ENCODE measurements at places on chromosomes 5 and 9.

DNA sequence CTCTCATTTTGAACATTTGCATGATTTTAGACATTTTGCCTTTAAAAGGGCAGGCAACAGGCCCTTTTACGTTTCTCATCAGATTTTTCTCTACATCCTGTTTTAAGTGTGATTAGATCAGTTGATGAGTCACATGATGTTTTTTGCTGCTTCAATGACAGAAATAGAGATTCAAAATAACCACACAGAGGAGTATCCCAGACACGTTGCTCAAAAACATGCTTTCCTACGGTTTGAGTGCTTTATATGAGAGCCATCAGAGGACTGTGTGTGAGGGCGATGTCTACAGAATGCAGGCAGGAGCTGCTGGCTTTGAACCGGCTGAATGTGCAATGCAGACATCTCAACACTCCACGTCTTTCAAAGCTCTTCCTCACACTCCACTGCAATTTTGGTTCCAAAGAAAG is 42.1 kb downstream of the OTULIN start:
- DNase-seq = peak; percentile 38

DNA sequence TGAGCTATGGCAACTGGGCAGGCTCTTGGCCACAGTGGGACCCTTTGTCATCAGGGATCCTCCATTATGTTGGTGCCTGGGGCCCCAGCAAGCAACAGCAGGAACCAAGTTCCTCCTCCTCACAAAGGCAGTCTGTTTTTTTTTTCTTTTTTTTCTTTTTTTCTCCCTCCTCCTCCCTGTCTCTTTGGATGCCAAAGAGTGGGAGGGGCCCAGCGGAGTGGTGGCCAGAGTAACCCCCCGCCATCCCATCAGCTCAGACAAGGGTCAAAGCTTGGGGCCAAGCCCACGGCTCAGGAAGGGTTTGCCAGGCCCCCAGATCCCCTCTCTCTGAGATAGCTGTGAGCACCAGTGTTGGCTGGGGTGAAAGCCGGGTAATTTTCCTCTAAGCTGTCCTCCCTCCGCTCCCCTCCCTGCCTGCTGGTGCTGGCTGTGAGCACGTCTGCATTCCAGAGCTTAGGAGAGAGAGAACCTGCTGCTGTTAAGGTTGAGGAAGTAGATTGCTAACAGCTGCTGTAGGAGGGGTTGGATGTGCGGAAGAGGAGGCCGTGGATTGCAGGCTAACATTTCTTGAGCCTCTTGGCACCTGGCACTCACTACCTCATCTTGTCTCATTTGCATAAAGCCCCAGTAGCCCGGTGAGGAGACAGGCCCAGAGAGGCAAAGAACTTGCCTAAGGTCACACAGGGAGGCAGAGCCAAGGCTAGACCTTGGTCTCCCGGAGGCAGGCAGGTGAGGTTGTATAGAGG is 21.2 kb downstream of the GSN start:
- no peak for DNase-seq

- no peak for DNase-seq
Measured at GRCh38 chr5:79136618-79137017, 25.0 kb downstream of the BHMT start.

DNA sequence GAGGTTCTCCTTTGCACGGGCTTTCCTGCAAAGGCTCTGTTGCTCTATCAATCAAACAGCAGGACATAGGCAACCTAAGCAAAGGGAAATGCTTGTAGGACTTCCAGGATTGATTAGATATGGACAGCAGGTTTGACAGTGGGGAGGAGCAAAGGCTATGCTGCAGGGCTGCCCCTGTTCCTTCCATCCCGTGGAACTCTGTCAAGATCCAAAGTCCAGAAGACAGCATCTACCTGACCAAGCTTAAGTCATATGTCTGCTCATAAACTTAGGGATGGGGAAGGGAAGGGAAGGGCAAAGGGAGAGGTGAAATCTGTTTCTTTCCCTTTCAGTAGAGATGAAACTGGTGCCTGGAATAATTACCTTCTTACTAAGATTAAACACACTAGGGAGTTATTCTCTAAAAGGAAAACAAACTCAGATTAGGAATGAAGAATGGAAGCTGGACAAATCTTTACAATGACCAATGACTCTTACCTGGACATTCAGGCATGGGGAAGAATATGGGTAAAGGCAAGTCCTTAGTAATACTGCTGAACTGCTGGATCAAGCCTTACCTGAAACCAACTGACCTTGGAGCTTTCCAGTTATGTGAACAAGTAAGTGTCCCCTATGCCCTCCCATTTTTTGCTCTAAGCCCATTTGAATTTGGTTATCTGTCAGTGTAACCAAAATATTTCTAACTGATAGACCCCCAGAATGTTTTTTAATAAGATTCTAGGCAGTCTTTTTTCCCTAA is 8.4 kb upstream of the ACOT12 start:
- no peak for DNase-seq

GRCh38 chr9:132622159-132622558 is 39.8 kb downstream of the BARHL1 start:
- DNase-seq = no peak

GRCh38 chr5:107699425-107699824 is 28.7 kb upstream of the EFNA5 start:
- DNase-seq = no peak

GRCh38 chr5:10393491-10393890 is 40.0 kb downstream of the MARCHF6 start:
- no peak for DNase-seq

DNA sequence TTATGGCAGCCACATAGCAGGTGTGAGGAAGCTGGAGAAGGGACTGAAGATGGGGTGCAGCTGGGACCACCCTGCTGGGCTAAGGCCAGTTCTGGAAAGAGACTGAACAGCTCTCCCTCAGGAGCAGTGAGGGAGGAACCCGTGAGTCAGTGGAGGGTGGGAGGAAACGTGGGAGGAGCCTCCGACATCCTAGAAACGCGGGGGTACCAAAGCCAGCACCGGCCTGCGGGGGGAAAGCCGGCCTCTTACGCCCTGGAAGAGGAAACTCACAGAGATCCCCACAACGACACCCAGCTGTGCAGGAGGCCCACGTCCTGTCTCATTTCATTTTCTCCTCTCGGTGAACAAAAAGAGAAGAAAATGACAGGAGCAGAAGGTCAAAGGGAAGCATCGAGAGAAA is 185.8 kb upstream of the IRX4 start:
- DNase-seq = no peak

DNA sequence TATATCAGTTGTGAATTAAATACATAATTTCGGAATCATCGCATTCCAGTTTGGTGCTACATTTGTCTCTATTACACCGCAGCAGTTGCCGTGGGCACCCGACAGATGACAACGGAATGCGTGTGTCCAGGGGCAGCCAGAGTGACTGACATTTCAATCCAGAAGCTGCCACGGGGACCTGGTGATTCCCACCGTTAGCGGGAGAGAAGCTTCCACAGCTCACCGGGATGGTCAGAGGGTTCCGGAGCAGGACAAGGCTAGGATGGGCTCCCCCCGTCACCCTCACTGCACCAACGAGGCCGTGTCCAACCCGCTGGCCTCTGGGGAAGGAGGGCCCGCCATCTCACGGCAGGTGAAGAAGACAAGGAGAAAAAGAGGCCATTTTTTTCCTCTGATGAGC is 86.8 kb downstream of the GTF3C4 start:
- no peak for DNase-seq

DNA sequence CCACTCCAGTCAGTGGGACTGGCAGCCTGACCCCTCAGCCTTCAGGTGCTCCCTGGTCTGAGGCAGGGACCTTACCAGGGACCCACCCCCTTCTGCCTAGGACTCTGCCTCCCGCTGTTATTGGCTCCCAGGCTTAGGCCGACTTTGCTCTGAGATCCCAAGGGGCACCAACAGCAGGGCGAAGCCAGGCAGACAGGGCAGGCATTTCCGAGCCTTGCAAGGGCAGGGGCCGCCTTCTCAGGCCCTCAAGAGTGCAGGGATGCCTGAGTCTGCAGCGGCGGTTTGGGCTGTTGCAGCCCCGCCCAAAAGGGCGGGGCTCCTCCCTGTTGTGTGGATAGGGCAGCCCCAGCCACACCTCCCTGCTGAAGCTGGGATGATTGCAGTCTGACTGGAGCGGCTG is 644.6 kb downstream of the PRR16 start:
- no peak for DNase-seq

GRCh38 chr5:78920604-78921003 is 64.5 kb downstream of the ARSB start:
- DNase-seq = no peak

DNA sequence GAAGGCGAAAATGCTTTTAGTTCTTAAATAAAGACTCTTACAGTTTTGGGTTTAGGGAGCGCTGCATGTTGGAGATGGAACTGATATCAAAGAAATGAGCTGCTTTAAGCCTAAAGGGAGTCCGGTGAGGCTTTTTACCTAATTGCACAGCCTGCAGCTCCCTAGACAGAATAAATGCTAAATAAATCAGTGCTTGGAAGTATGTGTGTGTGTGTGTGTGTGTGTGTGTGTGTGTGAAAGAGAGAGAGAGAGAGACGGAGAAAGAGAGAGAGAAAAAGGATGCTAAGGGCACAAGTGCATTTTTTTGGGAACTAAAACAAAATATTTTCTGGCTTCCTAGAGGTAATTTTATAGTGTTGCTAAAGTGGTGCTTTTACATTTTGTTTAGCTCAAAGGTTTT is 88.4 kb downstream of the MTRR start:
- no peak for DNase-seq

GRCh38 chr5:170147051-170147752 is 41.5 kb downstream of the FOXI1 start:
- no peak for DNase-seq

DNA sequence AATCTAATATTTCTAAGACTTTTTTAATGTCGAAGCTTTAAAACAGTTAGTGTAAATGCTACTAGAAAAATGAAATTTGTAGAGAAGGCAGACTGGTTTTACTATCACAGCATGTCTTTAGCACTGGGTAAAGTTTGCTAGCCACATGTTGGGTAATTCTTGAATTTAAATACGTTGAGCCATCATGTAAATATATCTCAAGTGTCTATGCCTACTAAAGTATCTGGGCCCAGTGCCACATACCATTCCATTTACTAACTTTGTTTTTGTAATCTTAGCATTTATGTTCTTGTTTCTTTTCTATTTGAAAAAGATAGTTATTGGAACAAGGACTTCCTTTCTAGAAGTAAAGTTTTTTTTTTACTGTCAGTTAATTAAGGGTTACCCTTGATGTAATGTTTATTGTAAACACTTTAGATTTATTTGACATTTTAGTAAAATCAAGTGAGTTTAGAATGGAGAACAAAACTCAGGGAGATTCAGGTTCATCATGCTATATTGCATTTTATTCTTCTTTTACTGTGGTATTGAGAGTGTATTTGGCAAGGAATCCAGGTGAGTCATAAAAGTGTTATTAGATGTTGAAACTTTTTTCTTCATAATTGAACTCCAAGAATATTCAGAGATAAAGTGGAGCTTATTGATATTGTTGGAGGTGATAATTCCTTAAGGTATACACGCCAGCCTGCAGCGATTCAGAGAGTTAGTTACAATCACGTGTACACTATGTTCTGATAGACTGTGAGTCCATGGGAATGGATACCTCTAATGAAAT is 182.4 kb downstream of the CCDC171 start:
- DNase-seq = no peak

GRCh38 chr5:11814373-11814772 is 89.9 kb downstream of the CTNND2 start:
- DNase-seq = no peak

DNA sequence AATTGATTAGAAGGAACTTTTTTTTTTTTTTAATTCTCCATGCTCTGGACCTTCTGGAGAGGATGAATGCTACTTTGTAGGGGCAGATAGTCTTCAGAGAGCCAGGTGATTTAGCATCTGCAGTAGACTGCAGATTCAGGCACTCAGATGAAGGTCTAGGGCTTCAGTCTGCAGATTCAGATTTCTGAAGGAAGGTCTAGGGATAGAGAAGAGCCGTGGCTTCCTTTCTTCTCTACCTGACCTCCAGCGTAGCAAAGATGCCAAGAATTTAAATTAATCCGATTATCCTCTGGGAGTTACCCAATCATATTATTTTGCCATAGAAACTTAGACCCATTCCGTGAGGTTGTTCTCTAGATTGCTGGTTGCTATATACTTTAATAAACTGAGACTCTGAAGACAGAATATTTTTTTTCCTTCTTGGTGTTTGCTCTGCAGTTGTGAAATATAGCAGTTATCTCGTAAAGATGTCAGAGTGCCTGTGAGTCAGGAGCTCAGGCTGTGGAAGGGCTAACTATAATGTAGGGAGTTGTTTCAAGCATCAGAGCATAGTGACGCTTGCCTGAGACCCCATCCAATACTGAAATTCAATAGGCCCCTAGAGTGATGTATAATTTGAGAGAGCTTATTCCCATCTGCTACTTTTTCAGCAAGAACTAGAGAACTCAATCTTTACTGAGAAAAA is 132.7 kb upstream of the SLC12A2 start:
- DNase-seq = no peak

DNA sequence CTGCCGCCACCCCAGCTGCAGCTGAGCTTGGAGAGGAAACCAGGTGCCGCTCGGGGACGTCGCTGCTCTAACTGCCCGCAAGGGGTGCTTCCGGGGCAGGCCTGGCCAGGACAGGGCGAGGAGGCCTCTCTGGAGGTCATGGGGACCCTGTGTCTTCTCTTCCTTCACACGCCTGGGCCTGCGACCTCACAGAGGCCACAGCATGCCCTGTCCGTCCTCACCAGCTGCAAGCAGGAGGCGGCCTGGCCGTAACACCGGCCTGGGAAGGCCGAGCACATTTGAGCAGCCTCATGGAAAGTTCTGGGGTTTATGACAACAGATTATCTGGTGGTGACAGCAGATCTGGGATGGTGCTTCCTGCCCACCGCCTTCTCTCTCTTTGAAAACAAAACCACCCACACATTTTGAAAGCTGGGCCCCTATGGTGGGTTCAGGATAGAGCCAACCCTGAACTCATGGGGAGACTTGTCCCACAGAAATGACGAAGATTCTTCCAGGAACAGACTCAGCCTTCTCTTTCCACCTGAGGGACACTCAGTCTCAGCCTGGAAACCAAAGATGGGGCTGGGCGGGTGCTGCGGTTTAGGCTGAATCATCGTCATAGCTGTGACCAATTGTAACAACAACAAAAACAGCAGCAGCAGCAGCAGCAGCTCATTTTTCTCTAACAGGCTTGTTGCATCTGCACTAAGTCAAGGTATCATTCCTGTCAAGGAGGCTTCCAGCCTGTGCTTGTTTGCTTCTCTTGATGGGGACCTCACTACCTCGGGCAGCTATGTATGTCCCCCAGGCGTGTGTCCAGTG is 99.6 kb upstream of the RAPGEF1 start:
- no peak for DNase-seq

GRCh38 chr5:179239256-179240135 is 105.8 kb downstream of the ADAMTS2 start:
- no peak for DNase-seq

DNA sequence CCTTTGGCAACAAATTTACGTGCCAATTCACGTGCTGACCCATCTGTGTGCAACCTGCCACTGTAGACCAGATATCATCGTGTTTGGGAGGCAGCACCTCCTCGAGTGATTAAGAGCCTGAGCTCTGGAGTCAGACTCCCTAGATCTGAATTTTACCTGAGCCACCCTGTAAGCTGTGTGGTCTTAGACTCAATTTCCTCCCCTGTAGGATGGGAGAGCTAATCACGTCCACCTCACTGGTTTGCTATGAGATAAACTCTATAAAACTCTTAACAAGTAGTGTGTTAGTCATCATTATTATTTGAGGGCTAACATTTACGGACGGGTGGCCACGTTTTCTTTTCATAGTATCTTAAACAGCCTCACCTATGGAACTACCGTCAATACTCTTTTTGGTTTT is 220.0 kb upstream of the ADAMTSL1 start:
- no peak for DNase-seq

GRCh38 chr5:173472164-173472563 is 143.9 kb upstream of the STC2 start:
- no peak for DNase-seq

Data from CD8-positive, alpha-beta T cell (primary cell).